MV-4-11 (cell line): ENCODE measurements at places on chromosomes 7 and 10.

GRCh38 chr10:61628151-61628874 is 34.4 kb upstream of the CABCOCO1 start:
- DNase-seq = no peak

DNA sequence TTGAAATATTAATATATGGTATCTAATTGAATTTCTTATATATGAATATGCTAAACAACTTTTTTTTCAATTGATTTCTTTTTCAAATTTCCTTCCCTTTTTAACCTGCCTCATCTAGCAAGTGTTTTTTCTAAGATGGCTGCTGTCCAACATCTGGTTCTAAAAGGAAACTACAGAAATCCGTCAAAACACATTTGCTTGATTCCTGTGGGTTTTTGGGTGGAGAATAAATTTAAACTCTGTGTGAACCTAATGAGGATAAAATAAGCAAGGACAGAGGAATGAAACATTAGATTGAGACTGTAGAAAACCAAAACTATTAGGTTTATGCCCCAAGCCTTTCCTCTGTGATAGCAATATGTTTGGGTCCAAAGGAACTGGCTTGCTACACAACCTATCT is 75.5 kb upstream of the STARD3NL start:
- DNase-seq = no peak

- DNase-seq = no peak
Measured at GRCh38 chr10:42149027-42149700, 489.2 kb downstream of the ZNF33B start.

- DNase-seq = no peak
Measured at GRCh38 chr7:40647719-40648118, 512.9 kb downstream of the SUGCT start.

- peak; percentile 50 for DNase-seq
Measured at GRCh38 chr7:50214126-50214670, 90.3 kb upstream of the IKZF1 start.

DNA sequence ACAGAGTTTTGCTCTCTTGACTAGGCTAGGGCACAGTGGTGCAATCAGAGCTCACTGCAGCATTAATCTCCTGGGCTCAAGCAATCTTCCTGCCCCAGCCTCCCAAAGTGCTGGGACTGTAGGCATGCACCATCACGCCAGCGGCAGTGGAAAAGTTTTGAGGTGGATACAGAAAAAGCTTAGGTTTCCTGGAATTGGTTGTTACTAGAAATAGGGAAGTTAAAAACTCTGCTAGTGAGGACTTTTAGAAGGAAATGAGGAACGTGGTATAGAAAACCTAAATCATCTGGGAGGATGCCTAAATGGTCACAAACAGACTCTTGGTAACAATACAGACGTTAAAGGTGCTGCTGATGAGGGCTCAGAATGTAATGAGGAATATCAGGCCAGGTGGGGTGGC is 10.9 kb upstream of the SNX8 start:
- peak; percentile 92 for DNase-seq

DNA sequence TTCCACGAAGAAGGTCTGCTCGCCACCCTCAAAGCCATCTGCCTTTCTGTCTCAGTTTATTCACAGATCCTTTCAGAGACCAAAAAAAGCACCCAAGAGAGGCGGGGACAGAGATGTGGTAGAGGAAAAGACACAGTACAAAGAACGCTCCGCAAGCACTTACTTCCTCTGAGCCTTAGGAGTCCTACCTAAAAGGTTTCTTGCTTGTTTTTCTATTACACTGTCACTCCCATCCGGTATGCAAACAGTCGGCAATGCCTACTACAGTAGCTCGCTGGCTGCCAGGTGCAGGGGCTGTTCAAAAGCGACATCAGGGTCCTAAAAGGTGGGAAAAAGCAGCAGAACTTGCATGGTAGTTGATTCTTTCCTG is 816 bp downstream of the TECPR1 start:
- no peak for DNase-seq

- no peak for DNase-seq
Measured at GRCh38 chr7:106737202-106737562, 76.2 kb upstream of the CCDC71L start.

DNA sequence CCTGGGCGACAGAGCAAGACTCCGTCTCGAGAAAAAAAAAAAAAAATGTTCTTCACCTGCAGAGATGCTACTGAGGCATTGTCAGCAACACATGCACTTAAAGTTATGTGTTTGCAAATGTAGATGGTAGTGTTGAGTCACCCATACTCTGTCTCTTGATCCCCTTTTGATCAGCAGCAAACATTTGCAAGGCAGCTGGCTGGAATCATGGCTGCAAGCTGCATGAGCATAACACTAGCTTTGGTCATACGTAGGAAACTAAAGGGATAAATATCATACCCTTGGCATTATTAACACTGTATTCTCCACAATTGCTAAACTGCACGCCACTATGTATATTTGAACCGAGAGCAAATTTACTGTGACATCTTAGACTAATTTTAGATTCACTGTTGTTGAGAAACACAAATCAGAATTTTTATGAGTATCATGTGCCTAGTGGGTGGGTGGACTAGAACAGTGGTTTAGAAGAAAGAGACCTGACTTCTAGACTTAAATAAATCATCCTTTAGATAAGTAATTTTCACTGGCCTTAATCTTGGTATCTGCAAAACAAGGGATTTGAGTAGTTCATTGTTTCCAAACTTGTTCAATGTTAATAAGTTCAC is 229.3 kb upstream of the MEOX2 start:
- DNase-seq = no peak

DNA sequence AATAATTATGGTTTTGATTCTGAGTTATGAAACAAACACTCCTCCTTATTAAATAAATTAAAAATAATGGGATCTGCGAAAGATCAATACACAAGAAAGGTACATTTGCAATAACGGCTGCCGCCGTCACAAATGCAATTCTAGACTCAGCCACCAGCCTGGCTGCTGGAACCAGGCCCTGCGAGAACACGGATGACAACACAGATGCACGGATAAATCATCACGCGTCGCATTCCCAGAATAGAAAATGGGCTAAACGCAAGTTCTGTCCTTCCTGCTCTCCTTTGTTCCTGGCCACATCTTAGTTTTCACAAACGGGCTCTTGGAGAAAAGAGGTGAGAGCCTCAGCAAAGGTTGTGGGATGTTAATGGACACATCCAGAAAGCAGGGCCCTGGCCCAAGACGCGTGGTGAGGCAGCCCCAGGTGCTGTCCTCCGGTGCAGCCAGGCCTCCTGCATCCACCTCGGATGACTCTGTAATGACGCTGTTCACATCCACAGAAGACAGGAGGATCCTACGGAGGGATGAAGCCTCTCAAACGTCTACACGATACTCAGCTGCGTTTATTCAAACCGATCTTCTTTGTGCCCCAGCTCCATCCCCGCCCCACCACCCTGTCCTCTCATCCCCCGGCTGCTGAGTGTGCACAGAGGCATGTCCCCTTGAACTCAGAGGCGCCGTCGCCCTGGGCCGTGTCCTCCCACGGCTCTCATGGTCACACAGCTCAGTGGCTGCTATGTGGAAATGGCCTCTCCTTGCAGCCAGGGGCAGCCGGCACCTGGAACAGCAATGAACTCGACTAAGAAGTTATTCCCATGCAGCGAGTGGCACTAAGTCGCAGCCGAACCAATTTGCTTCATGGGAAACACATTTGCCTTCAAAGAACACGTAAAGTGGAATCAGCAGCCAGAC is 197.9 kb downstream of the PTPRN2 start:
- no peak for DNase-seq

DNA sequence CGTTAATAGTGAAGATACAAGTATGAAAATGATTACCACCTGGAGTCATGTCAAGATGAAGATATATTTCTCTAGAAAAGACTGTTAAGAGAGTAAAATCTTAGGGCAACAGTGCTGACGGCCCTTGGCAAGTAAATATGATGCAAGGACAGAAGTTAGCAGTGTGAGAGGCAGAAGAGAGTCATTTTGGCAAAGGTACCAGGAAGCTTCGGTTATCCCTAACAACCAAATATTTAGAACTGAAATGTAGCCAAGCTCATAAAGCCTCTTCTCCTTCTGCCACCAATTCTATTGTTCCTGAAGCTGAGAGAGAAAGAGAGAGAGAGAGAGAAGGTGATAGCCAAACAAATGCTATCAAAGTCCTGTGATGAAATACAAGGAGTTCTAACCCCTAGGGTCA is 109.6 kb downstream of the MACC1 start:
- no peak for DNase-seq

- no peak for DNase-seq
Measured at GRCh38 chr7:149868623-149869290, 5.0 kb upstream of the ATP6V0E2 start.

DNA sequence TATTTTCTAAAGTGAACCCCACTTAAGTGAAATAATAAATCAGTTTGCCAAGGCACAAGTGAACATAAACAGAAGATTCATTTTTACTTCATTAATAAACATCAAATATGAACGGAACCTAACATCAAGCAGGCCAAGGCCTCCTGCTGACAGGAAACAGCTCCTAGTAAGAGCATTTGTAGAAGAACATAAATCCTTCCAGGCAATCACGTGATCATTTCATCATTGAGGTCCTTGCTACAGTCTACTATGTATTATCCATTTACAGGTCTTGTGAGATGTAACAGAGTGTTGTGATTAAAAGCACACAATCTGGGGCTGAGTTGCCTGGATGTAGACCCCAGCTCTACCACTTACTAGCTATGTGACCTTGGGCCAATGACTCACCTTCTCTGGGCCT is 70.6 kb downstream of the CALD1 start:
- DNase-seq = no peak

GRCh38 chr7:67863911-67864310 is 867.3 kb downstream of the TYW1 start:
- DNase-seq = no peak

DNA sequence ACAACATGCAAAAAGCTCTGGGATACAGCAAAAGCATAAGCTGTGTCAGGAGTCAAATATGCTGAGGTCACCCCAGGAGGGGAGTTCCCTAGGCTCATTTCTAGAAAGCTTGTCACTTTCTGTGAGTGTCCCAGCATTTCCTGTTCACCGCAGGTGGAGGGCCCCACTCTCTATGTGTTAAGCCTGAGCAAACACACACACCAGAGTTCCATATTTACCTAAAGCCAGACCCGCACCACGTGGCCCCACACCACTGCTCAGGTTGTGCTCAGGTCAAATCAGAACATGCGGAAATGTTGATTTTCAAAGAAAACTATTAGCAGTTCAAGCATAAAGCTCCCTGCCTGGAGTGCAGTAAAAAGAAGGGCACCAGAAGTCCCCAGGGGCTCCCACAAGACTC is 259.6 kb upstream of the PPP2R2D start:
- DNase-seq = no peak

DNA sequence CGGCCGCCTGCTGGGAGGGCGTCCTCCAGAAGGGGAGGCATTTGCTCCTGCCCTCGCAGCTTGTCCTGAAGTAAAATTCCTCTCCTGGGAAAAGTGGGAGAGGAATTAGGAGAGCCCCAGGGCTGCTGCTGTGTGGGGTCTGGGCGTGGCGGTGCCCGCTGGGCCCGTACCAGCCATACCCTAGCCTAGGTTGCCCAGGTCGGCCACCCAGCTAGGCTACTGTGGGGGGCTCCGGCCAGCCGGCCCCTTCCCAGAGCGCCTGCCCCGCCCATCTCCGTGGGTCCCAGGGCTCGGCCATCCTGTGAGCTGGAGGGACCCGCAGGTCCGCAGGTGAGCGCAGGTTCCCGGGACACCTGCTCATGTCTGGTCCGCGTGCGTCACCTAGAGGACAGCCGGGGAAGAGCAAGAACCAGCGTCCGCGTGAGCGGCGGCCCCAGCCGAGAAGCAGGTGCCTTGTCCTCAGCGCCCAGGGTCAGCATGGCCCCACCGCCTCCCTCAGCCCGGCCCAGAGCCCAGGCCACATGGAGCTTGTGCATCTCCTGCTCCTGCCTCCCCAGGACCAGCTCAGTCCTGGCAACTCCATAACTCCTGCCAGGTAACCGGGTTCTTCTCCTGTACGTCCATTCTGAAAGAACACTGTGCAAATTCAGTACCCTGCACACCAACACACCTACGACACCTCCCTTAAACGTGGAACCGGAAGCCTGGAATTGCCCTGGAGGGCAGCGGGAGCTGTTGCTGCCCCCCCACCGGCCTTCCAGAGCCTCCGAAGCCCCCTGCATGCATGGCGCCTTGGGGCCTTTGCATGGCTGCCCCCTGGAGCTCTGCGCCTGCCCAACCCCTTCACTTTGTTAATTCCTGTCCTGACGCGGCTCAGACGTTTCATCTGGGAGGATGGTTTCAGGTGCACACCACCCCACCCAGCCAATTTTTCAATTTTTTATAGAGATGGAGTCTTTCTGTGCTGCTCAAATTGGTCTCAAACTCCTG is 22.8 kb upstream of the FOXL3 start:
- DNase-seq = no peak

DNA sequence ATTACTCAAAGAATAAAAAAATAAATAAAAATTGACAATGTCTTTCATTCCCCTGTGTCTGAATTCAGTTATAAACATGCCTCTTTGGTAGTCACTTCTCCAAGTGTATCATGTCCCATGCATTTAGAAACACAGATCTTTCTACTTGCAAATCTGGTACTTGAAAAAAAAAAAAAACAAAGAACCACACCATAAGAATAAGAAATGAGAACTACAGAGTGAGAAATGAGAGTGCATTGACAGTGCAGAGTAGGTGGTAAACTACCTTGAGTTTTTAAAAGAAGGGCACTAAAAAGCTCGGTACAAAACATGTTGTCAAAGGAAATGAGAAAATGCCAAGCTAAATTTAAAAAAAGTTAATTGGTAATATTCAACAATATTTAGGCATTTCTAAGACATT is 123.0 kb downstream of the GPR85 start:
- DNase-seq = no peak

DNA sequence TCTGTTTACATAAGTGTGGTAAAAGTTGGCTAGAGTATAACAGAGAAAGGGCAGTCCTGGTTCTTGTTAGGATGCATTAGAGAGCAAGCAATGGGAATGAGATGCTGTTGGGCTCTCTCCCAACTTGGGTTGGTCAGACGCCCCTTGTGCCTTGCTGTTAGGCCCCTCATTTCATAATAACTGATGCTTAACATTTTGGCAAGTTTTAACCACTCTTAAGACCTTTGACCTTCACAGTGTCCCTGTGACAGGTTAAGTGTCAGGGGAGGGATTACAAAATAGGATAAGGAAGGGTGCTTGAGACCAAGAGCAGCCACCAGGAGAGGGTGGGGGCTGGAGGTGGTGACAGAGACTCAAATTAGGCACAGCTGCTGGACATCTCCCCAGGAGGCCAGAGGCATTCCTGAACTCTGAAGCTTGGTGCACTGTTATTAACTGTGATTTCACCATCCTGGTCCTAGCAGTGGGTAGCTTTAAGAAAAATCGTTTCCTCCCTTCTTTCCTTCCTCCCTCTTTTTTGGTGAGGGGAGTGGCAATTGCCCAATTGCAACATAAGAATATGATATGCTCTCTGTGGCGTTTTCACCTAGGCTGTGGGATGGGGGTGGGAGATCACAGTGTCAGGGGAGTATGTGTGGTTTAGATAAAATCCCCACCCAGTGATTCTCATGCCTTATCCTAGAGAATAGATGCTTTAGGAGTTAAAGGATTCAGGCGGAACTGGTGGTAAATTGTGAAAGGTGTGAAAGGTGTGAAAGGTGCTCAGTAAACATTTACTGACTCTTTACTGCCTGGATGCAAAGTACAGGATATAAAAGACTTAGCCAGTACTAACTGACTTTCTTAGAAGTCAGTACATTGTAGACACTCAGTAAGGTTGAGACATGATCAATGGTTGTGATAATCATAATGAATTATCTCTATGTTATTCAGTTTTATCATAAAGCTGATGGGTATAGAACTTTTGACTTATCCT is 270.5 kb downstream of the BICC1 start:
- DNase-seq = no peak
